Suppressor macrophage (primary cell): ENCODE measurements at places on chromosomes 3 and 15.
A peak's percentile ranks its signal among the peaks of the same experiment; 100 is the strongest.

- DNase-seq: no peak
Observed at GRCh38 chr3:192170031-192170430, 557.3 kb downstream of the FGF12 start.

DNA sequence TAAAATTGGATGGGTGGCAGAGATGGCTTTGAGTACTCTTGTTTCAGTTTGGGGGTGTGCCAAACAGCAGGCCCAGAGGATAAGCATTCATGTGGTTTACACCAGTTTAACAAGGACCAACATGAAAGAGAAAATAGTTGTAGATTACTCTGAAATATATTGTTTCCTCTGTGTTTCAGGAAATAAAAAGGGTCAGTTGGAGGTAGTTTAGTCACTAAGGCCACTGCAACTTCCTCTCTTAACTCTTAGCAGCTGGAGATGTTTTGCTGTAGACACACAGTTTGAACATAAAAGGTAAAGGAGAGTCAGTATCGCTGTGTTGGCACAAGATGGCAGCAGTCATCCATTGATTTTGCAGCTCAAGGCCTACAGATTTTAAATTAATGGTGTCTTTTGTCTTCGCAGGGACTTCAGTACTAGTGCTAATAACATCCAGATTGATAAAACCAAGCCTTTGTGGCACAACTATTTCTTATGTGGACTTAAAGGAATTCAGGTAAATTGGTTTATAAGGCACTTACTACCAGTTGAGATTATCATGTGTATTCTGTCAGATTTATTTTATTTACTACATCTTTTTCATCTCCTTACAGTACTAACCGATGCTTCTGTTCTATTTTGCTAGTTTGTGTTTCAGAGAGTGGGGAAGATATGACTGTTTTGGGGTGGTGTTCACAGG is 65.5 kb downstream of the GALK2 start:
- DNase-seq: peak; percentile 82

- peak; percentile 89 for DNase-seq
Observed at GRCh38 chr3:169764312-169764881, 463 bp downstream of the TERC start.

GRCh38 chr15:70061696-70062270 is 35.9 kb downstream of the TLE3 start:
- DNase-seq: no peak

- no peak for DNase-seq
Observed at GRCh38 chr15:68503791-68504680, 72.1 kb upstream of the ITGA11 start.

- DNase-seq: peak; percentile 85
Observed at GRCh38 chr3:32175607-32176197, 62.8 kb upstream of the CMTM8 start.

DNA sequence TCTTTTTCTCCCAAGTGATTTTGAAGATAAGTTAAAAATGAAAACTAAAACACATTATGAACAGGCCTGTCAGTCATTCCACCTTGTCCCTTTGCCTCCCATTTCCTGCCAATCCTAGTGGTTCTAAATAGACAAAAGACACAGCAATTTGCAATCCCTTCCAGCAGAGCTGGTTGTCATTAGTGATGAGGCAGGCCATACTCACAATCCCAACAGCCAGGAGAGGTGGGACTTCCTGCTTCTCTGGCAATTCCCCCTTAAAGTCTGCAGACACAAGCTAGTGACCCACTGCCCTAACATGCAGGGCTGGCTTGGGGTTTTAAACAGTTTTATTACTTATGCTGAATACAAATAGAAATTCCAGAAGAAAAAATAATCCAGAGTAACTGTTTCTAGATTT is 38.4 kb upstream of the RBP1 start:
- DNase-seq: no peak

DNA sequence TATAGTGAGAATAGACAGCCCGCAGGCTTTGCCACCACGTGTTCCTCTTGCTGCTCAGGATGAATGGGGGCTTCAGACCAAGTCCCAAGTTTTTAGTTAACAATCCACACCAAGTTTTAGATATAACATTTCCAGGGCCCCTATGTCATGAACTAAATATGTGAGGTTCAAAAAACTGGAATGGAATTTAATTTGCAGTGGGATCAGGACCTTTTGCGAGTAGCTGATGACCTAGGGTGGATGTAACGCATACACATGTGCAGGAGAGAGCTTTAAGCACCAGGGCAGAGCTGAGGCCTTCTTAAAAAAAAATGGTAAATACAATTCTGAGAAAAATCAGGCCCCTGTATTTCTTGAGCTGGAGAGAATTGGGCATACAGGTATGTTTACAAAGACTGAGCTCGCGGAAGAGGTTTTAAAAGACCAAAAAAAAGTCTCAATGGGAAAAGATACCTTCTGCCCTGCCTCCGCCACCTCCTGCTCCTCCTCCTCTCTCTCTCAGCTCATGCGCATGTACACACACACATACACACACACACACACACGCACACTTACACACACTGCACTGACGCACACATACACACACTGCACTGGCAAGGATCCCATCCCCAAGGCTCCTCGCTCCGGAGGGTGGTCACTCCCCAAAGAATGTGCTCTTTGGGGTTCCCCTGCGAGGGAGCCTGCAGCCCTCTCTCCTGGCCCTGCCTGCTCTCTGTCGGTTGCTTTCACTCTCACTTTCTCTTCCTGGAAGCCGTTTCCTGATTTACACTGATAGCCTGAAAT is 48.2 kb upstream of the IGF1R start:
- DNase-seq: peak; percentile 27

- DNase-seq: no peak
Observed at GRCh38 chr3:55654123-55654760, 167.1 kb upstream of the WNT5A start.

GRCh38 chr3:111594205-111594604 is 941 bp downstream of the ZBED2 start:
- DNase-seq: no peak

DNA sequence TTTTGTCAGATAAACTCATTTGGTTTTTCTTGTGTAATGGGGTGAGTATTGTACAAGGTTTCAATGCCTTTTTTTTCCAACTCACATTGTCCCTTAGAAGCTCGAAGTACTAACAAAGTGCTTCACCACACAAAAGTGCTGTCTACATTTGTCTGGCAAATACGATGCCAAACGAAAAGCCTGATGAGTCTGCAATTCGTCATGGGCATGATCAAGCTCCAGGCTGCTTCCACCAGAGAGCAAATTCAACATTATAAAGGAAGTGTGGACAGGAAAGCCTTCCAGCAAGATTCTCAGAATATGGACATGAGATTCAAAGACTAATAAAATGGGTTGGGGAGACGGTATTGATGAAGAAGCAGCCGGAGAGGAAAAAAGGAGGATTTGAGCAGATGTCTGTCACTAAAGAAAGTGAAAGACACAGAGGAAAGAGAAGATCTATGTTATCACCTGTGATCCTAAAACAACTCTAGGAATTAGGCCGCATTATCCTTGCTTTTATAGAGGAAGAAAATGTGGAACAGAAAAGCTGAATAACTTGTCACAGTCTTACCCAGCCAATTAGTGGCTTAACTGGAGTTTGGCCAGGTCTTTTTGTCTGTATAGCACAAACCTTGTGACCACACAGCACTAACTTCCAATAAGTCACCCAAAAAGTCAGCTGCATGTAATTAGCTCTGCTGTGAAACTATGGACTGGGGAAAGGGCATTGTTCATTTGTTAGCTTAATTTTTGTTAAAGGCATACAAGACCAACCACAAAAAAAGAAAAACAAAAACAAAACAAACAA is 494.8 kb downstream of the FHIT start:
- no peak for DNase-seq

- no peak for DNase-seq
Observed at GRCh38 chr3:14521611-14522010, 18.5 kb downstream of the GRIP2 start.

DNA sequence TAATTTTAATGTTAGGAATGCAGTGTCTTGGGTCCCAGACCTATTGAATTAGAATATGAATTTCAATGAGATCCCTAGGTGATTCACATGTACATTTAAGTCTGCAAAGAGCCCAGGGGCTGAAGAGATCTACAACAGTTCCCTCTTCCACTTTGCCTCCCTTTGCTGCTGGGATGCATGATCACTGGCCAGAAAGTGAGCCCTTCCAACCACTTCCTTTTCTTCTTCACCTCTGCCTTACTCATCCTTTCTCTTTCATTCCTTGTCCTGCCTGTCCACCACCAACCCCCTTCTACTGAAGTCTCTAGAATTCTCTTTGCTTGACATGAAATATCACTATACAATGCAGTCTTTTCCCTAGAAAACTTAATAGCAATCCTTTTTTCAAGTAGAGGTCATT is 222.4 kb upstream of the LRIG1 start:
- DNase-seq: no peak

GRCh38 chr3:183375337-183375736 is 53.1 kb downstream of the MCF2L2 start:
- DNase-seq: no peak

DNA sequence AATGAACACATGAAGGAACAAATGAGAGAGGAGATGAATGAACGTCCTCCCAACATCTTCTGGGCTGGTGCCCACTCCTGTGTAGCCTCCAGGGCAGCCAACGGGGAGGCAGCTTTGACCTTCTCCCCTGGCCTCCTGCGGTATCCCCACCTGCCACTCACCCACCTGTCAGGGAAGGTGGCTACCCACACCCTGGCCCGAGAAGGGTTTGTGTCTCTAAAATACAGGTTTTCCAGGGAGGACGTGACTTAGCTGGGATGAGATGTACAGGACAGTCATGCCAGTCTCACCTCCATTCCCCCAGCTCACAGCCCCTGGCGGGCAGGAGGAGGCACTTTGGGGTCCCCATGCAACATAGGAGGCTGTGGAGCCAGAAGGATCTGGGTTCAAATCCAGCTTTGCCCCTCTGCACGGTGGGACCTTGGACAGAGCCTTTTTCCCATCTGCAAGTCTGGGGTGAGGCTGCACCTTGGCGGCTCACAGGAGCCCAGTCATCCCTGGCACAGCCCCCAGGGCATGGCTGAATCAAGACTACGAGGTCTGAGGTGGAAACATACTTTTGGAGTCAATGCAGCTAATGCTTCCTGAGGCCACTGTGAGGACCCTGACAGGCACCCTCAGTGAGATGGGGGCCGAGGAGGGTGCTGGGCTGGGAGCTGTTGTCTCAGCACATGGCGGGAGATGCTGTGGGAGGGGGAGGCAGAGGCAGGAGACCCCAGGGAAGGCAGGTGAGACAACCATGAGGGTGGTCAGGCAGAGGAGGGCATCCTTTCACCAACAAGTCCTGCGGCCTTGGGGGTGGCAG is 11.1 kb upstream of the PLXND1 start:
- no peak for DNase-seq

GRCh38 chr3:117454908-117455307 is 745.3 kb downstream of the TUSC7 start:
- DNase-seq: no peak

DNA sequence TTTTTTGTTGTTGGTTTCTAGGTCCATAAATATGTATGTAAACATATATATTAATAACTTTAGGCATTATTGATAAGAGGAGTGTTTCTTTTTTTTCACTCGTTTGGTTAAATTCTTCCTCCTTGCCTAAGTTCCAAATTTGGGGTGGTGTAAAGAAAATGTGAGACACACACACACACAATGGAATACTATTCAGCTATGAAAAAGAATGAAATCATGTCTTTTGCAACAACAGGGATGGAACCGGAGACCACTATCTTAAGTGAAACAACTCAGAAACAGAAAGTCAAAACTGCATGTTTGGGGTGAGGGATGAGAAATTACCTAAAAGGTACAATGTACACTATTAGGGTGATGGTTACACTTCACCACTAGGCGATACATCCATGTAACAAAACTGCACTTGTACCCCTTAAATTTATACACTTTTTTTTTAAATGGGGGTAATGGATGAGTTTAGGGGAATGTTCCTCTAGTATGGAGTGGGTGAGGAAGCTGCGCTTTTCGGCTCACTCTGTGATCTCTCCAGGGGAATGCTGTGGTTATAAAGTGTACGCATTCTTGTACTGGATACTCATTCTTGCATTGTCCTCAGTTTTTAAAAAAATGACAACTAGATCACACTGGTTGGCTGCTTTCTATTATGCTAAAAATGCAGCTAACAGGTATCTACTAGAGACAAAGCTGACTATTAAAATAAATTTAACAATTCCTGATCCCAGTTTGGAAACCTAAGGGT is 50.8 kb upstream of the PPARG start:
- DNase-seq: no peak

- no peak for DNase-seq
Observed at GRCh38 chr3:152287898-152288576, 19.3 kb downstream of the MBNL1 start.

DNA sequence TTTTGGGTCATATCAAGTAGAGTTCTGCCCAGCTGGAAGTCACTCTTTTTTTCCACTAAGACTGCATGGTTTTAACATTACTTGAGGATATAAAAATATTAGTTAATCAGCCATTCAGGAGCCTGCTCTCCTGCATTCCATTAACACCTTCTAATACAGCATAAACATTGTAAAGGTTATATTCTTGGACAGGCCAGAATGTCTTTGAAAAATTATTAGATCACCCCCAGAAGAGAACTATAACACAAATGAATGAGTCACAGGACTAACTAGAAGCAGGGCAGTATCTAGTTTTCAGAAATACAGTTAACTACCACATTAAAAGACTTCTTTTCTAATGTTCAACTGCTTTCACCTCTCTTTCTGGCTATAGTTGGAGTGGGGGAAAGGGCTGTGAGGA is 80.9 kb downstream of the THBS1 start:
- DNase-seq: no peak

GRCh38 chr3:49343163-49343562 is 3.3 kb upstream of the USP4 start:
- peak; percentile 59 for DNase-seq

DNA sequence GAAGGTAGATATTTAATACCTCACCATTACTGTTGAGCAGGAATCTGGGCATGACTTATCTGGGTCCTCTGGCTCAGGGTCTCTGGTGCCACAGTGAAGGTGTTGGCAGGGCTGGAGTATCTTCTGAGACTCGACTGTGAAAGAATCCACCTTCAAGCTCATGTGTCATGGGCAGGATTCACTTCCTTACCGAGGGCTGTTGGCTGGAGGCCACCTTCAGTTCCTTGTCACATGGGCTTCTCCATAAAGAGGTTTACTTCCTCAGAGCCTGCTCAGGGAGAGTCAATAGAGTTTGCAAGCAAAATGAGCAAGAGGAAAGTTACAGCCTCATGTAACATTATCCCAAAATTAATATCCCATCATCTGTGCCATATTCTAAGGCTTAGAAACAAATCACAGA is 459.5 kb downstream of the NR2F2 start:
- DNase-seq: peak; percentile 43

- DNase-seq: peak; percentile 84
Observed at GRCh38 chr15:93250209-93250608, 161.2 kb upstream of the RGMA start.

- no peak for DNase-seq
Observed at GRCh38 chr15:59303633-59304032, 69.0 kb downstream of the MYO1E start.
